ENCODE measurements at places on chromosomes 11 and 22.

- no peak for DNase-seq
Observed at GRCh38 chr11:2437516-2437915, 6.8 kb downstream of the TRPM5 start.

DNA sequence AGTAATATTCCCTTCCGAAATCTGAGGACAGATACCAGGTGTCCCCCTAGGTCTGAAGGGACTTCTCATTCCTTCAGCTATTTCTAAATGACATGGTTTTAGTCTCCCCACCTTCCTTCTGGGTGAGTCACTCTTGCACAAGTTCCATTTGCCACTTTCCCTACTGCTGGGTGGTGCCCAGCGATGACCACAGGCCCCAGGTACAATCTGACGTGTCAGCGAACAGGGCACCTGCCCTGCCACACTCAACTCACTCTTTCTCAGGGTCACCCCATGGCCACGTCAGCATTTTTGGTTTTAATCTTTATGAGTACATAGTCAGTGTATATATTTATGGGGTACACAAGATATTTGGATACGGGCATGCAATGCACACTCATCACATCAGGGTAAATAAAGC lies 17.2 kb downstream of the POU2AF1 start:
- DNase-seq = no peak

GRCh38 chr11:45097721-45098493 lies 48.5 kb upstream of the PRDM11 start:
- peak; percentile 88 for DNase-seq

- no peak for DNase-seq
Observed at GRCh38 chr11:125975634-125976033, 29.8 kb downstream of the VSIG10L2 start.

- DNase-seq = no peak
Observed at GRCh38 chr11:96205460-96205809, 137.6 kb downstream of the MAML2 start.

GRCh38 chr22:48251629-48252028 lies 1489.2 kb downstream of the TBC1D22A start:
- DNase-seq = no peak

GRCh38 chr22:46774253-46774979 lies 12.0 kb downstream of the TBC1D22A start:
- DNase-seq = no peak

GRCh38 chr11:28808771-28809170 lies 700.6 kb downstream of the METTL15 start:
- DNase-seq = no peak

GRCh38 chr22:46007003-46007847 lies 30.3 kb upstream of the WNT7B start:
- no peak for DNase-seq

DNA sequence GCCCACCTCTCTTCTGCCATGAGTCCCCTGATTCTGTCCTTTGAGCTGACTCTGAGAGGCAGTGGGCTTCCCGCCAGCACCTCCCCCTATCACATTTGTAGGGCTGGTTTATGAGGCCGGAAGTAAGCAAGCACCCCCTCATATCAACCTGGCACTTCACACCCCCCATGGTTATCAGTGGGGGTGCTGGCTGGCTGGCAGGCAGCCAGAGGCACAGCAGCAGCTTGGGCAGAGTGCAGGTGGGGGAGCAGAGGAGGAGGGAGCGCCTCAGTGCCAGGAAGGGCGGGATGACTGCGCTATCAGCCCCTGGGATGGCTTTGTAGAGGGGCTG lies 22.9 kb upstream of the CHRM4 start:
- no peak for DNase-seq

DNA sequence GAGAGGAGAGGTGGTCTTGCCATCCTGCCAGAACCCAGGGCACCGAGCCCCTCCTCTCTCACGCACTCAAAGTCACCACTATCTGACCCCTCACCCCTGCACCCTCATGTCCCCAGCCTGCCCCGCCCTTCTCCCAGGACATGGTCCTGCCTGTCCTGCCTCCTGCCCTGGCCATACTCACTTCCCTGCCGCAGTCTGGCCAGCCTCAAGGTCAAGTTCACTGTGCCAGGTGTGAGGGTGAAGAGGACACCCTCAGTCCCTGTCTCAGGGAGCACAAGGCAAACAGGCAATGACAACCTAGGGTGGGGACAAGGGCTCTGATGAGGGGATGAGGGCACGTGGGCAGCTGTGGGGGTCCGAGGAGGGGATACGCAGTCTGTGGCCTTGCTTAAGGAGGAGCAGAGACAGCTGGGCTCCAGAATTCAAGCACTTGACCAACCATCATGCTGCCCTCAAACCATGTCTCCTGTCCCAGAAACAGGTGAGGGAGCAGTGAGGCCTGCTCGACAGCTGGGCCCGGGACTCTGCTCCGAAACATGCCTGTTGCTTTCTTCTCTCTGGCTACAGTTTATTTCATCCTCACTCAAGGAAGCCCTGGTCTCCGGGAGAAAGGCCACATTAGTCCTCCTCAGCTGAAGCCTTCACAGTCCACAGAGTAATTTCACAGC lies 36.6 kb downstream of the PDGFB start:
- no peak for DNase-seq

DNA sequence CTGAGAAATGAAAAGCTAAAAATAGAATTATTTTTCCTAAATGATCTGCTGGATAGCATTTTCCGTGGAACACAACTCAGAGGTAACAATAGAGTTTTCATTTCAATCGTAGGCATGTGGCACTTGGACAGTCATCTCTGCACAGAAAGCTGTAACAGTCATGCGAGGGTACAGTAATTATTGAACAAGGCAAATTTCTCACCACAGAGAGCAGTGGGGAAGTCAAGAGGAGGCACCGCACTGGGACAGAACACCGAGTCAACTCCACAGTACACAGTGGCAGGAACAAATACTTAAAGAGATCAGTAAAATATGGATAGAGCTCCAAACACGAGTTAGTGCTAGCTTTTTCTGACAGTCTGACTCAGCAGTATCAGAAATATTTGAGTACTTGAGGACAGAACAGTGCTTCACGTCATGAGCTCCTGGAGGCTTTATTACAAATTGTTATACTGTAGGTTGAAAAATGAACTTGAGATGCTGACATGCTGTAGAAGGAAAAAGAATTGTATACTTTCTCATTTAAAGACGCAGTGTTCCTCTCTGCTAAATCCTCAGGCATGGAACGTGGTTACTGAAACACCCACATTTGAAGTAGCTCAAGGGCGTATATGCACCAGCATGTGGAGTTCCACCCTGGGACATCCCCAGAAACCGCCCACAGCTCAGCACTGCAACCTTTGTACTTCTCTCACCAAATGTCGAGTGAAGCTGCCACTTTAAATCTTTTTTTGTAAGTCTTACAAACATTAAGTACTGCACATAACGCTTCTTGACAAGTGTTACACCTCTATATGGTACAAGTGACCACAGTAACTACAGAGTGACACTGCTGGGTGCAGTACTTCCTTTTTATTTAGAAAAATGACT lies 27.4 kb upstream of the YPEL1 start:
- DNase-seq = no peak

- DNase-seq = no peak
Observed at GRCh38 chr22:48567213-48567975, 1260.3 kb downstream of the BRD1 start.

DNA sequence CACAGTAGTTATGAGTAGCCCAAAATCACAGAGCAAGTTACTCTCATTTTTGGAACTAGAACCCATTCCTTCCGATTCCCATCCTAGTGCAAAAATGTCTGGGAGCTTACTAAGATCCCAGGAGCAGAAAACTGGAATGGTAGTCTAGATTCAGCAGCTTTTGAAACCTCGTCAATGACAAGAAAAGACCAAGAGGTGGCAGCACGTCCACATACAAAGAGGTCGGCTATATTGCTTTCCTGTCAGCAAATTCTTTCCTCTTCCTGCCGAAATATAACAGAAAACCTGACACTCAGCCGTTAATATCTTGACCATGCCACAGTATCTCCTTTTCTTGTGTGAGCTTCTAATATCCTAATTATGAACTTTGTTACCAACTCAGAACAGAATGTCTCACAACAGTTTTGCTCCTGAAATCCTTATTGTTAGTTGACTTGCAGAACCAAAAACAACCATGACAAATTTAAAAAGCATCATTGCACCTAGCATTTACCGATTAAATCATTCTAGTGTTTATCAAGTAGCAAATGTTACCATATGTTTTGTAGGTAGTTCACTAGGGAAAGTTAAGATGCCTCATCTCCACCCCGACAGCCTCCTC lies 92.8 kb upstream of the OR9G4 start:
- peak; percentile 55 for DNase-seq

- no peak for DNase-seq
Observed at GRCh38 chr11:74282914-74283371, 28.5 kb downstream of the P4HA3 start.

GRCh38 chr22:42338479-42338878 lies 68.0 kb upstream of the TCF20 start:
- DNase-seq = no peak

GRCh38 chr11:44623341-44623730 lies 57.9 kb downstream of the CD82 start:
- DNase-seq = no peak

DNA sequence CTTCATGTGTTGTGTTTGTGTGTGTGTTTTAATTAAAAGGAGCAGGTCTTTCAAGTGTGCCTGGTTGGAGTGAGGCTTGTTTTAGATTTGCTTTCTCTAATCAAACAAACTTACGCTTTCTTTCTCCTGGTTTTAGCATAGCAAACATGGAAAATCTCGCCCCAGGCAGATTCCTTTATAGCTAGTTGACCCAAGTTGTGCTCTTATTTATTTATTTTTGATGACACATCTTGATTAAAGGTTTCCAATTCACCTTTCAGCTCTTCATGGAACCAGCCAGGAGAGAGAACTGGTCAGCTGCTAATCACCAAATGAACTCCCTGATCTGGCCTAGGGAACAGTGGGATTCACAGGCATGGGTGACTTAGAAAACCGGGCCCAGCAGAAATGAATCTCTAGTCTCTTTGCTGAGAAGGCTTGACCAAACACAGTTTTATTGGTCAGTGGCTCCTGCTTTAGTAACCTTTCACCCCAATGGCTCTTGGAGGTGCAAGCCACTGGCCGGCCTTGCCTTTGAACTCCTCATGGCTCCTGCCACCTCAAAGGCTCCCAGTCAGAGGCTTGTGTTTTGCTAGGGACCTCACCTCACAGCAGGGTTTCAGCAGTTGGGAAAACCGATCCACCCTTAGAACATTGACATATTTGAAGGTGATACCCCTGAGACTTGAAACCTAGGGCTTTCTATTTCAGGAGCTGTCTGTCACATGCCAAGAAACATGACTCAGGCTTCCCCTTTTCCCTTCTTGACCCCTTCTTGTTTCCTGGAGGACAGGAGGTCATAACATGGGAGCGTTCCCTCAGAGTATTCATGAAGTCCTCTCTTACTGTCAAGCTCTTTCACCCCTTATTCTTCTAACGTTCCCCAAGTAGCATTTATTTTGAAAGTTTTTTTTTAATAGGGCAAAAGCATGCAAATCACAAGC lies 48.8 kb downstream of the EXT2 start:
- DNase-seq = no peak

DNA sequence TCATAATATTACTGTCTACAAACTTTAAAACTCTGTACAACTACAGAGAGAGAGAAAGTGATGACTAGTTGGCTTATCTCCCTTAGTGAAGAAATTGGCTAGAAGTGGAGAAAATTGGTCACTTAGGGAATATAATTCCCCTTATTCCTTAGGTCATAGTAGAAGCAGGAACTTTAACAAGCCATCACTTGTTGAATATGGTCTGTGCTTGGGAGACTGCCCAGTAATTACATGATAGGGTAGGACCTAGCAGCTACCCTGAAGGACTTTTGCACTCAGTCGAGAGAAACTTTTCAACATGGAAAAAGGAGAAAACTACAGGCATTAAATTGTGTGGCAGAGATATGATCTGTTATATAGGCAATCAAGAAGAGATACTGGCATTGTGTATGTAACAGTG lies 576.5 kb upstream of the CCDC90B start:
- DNase-seq = no peak

GRCh38 chr22:32533265-32534111 lies 58.9 kb downstream of the FBXO7 start:
- DNase-seq = no peak

GRCh38 chr22:41482319-41482935 lies 13.5 kb downstream of the ACO2 start:
- DNase-seq = no peak

DNA sequence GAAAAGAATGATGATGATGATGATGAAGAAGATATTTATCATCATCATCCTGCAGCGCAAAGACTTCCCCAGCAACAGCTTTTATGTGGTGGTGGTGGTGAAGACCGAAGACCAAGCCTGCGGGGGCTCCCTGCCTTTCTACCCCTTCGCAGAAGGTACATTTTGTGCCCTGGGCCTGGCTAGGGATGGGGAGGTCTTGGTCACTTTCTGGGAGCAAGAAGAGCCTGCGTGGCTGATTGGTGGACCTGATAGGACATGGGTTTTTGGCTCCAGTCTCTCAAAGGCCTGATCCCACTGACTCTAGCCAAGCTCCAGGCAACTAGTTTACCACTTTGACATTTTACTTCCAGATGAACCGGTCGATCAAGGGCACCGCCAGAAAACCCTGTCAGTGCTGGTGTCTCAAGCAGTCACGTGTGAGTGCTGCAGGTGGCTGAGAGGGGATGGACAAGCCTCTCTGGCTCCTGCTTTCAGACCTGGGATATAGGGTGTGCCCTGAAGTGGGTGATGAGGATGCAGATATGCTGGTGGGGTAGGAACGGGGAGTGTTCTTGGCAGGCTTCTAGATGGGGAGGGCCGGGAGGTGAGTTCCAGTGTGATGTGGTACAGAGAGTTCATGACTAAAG lies 5.3 kb downstream of the SIDT2 start:
- DNase-seq = no peak

DNA sequence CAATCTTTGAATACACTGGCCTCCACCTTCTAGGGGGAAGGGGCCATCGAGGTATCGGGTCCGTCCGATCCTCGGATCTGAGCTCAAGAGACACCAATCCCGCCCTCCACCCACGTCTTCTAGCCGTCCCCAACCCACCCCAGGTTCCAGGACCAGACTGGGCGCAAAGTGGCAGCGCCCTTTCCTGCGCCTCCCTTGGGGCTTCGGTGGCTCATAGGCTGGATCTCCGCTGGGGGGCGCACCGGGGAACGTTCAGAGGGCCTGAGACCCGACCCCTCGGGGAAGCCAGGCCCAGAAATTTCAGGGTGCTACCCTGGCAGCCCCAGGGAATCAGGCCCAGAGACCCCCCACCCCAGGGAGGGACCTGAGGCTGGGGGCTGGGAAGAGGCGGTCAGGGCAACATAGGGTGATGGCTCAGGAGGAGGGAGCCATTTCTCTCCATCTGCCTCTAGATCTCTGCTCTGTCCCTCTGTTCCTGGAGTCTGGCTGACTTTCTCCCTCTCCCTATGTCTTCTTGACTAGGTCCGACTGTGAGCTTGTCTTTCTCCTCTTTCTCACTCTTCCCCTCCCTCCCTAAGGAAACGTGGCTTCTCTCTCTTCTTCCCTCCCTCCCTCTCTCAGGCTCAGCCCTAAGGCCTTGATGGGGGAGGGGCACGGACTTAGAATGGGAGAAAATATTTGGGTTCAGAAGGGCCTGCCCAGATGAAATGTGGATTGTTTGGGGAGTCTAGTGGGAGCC lies 1.1 kb downstream of the CREB3L1 start:
- DNase-seq = peak; percentile 83
